ENCODE measurements at places on chromosomes 12 and 14. TPM values are rescaled to one million over a fixed set of nuclear protein-coding genes. Genes with fewer than 3 reads are reported as not detected.

DNA sequence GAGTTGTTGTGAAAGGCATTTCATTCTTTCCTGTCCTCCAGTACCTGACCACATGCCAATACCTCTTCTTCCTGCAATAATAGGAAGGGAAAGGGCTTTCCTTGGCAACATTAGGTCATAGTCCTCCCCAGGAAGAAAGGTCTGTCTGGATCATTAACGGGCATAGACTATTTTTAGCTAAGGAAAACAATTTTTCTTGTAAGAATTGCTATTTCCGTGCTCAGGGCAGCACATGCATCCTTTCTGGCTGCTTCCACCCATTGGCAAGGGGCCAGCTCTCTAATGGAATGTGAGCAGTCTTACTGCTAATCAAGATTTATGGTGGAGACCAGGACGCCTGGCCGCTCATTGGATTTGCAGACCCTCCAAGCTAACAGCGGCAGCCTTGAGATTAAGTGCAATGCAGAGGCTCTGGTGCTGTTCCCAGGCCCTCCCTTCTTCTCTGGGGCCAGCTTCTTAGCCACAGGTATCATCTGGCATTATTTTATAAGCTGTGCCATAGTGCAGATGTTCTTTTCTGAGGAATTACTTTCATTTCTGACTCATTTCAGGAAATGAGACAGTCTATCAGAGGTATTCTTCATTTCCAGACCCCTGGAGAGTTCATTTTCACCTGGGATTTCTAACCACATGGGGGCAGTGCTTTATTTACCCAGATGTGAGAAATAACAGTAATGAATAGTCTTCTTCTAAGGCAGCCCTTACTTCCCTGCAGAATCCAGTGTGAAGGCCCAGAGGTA, 52.9 kb downstream of the ANO6 start:
- no peaks in the 10 kb centered on the region for H3K4me1 ChIP-seq
- DNase-seq: no peak
- no peak overlapping the region for H3K4me3 ChIP-seq
- H3K27me3 ChIP-seq: no peaks in the 10 kb centered on the region
- H3K36me3 ChIP-seq: no peaks in the 10 kb centered on the region

GRCh38 chr14:89373185-89373584, 43.8 kb downstream of the FOXN3 start:
- H3K4me3 ChIP-seq: no peak overlapping the region
- H3K4me1 ChIP-seq: no peaks in the 10 kb centered on the region
- H3K27me3 ChIP-seq: no peaks in the 10 kb centered on the region
- H3K36me3 ChIP-seq: no peaks in the 10 kb centered on the region
- no peak for DNase-seq
- no peak overlapping the region for H3K27ac ChIP-seq

- H3K27me3 ChIP-seq: peaks cover 29% of the 10 kb centered on the region
- no peaks in the 10 kb centered on the region for H3K36me3 ChIP-seq
- no peak overlapping the region for H3K27ac ChIP-seq
- no peak for DNase-seq
- H3K4me3 ChIP-seq: no peak overlapping the region
- H3K4me1 ChIP-seq: peaks cover 3% of the 10 kb centered on the region
These were observed 3.0 kb downstream of the NPAS3 start for GRCh38 chr14:32941668-32942065.

The TAS2R7 gene
- not detected for total RNA-seq

- no peaks in the 10 kb centered on the region for H3K4me1 ChIP-seq
- H3K27ac ChIP-seq: no peak overlapping the region
- no peaks in the 10 kb centered on the region for H3K36me3 ChIP-seq
- no peak overlapping the region for H3K4me3 ChIP-seq
- H3K27me3 ChIP-seq: no peaks in the 10 kb centered on the region
These were observed 18.7 kb downstream of the CCDC63 start for GRCh38 chr12:110865521-110865920.

DNA sequence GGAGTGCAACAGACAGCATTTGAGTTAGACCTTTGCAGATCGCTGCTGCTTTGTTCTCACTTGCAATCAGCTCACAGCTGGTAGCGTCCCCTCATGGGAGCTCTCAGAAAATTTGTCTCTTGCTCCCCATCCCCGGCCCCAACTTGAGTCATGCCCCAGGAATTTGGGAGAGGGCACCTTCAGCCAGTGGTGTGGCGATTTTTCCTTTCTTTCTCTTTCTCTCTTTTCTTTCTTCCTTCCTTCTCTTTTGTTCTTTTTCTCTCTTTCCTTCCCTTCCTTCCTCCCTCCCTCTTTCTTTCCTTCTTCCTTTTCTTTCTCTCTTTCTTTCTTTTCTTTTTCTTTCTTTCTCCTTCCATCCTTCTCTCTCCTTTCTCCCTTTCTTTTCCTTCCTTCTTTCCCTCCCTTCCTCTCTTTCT, 34.2 kb upstream of the MAP1LC3B2 start:
- H3K27ac ChIP-seq: no peak overlapping the region
- no peaks in the 10 kb centered on the region for H3K4me1 ChIP-seq
- H3K4me3 ChIP-seq: no peak overlapping the region
